Activated naive CD4-positive, alpha-beta T cell treated with anti-CD3 and anti-CD28 coated beads, Interleukin-2, amount 50 U/mL, for 72 hours (primary cell): ENCODE measurements at places on chromosomes 11 and 22. TPM values are rescaled to one million over a fixed set of nuclear protein-coding genes. Genes with fewer than 3 reads are reported as not detected.

DNA sequence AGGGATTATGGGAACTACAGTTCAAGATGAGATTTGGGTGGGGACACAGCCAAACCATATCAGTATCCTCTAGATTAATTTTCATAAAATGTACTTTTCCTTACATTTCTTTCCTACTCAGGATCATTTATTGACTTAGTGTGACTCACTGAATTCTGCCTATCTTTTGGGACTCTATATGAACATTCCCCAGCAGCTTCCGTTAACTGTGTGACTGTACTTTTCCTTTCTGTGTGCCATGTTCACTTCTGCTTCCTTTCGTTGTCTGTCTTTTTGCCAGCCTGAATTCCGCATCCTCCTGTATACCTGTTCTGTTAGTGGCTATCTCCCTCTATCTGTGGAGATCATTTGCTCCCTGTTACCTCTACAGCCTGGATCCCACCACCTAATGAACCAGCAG lies 48.8 kb downstream of the SPECC1L start:
- no peak for DNase-seq

DNA sequence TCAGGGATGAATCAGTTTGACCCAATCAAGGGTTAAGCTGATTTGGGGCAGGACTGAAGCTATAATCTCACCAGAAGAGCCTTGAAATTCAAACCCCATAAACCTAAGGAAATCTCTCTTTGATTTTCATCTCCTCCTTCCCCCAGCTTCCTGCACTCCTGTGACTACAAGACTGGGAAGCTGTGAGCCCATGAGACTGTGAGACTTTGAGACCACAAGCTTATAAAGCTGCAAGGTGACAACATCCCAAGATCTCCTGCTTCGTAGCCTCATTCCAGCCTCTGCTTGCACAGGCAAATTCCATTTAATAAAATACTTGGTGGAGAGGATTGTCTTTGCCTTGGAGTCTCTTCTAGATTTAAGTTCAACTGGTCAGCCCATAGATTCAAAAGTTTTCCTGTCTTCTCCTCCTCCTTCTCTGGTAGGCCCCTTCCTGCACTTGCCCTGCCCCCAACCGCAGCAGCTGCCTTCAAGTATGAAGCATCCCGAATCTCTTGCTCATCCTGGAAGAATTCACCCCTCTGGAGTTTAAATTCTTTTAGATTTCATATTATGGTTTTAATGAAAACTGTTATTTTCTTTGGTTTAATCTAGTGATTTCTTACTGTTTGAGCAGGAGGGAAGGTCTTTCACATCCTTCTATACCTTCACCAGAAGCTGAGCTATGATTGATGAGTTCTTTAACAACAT lies 42.1 kb downstream of the PAMR1 start:
- no peak for DNase-seq

DNA sequence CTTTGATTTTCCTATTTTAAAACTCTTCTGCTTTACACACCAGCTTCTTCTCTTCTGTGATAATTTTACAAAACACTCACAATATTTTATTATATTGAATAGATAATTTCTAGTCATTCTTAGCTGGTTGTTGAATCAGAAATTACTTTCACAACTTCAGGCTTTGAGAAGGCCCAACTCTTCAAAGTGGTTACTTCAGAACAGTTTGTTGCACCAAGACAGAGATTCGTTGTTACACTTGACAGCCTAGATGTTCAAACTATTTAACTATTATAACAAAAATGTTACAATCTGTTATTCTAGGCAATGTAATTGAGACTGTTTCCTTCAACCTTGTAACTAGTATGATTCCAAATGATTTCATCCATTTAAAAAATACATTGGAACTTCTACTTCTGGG lies 333.2 kb upstream of the CHORDC1 start:
- DNase-seq = no peak

- no peak for DNase-seq
Measured at GRCh38 chr11:120089036-120090001, 48.6 kb downstream of the TRIM29 start.

The FREY1 gene
- 0.64 TPM for total RNA-seq
